ENCODE measurements at places on chromosomes 5 and 9.

- DNase-seq: no peak
Observed at GRCh38 chr5:126450346-126450745, 27.1 kb downstream of the GRAMD2B start.

- DNase-seq: no peak
Observed at GRCh38 chr5:138139781-138140090, 508 bp upstream of the NME5 start.

DNA sequence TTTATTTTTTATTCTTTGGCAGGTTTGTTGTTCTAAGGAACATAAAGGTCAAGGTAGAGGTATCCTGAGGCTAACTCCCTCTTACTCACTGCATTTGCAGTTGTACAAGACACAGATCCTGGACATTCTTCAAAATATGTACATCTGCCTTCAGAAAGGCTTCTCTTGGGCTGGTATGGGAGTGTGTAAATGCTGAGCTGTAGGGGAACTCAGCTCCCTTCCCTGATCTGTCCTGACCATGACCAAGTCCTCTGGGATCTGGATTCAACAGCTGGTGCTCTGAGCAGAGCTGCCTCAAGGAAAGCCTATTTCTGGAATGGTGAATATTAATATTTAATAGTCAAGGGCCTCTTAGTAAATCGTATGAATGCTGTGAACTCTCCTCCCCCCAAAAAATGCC is 117.4 kb downstream of the PRKACG start:
- DNase-seq: no peak

DNA sequence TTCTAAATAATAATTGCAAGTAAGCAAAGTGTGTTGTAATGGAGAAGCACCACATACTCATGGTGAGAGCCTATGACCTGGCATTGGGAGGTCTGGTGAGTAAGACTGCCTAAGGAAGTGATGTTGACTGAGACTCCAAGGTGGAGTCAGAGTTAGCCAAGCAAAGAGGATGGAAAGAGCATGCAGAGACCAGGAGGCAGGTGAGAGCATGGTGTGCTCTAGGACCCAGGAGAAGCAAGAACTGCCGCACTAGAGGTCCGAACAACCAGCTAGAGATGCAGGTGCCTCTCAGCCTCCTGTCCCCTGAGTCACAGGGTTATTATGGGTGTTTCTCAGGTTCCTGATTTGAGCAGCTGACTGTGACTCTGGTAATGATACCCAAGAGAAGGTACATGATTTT is 27.3 kb downstream of the ANP32B start:
- no peak for DNase-seq

DNA sequence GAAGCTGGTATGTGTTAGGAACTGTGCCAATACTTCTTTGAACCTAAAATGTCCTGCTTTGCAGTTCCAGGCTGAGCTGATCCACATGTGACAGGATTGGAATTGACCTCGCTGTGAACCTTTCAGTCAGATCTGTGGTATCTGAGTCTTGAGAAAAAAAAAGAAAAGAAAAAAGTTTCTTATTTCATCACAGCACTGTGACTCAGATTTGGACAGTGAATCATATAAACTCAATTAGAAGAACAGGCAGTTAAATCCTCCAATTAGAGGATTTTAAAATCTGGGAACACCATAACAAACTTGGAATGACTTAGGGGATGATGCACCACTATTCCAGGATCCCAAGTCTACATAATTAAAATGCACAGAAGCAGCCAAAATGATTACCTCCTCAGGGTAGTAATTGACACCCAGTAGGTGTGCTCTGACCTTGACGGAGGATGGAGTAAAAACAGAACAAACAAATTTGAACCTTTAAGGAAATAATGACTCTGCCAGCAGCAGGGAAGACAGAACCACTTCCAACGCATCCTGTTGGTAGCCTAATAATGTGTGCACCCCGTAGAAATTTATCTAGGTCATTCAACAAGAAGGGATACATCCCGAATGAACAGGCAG is 57.8 kb upstream of the RAI14 start:
- DNase-seq: peak; percentile 89

DNA sequence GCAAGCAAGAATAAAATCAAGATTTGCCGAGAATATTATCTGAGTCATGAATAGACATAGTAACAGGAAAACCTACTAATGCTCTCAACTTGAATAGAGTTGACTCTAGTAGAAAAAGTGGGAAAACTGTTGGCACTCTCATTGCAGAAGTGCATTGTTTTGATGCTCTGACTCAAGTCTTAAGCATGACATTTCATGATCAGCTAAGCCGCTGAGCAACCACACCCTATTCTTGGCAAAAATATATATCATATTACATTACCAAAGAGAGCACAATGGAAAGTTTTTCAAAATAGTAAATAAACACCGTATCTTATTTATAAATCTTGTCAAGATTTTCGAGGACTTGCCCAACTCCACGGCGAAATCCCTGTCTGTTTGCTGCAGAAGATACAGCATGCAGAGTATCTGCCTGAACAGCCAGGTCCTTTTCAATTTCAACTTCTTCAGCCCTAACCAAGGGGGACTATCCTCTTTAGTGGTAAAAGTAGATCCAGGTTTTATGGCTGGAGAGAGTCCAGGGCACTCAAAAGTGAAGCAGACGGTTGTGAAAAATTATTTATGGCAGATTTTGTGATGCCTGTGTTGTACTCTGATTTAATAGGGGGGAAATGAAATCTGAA is 13.9 kb upstream of the ADAMTSL1 start:
- peak; percentile 87 for DNase-seq

DNA sequence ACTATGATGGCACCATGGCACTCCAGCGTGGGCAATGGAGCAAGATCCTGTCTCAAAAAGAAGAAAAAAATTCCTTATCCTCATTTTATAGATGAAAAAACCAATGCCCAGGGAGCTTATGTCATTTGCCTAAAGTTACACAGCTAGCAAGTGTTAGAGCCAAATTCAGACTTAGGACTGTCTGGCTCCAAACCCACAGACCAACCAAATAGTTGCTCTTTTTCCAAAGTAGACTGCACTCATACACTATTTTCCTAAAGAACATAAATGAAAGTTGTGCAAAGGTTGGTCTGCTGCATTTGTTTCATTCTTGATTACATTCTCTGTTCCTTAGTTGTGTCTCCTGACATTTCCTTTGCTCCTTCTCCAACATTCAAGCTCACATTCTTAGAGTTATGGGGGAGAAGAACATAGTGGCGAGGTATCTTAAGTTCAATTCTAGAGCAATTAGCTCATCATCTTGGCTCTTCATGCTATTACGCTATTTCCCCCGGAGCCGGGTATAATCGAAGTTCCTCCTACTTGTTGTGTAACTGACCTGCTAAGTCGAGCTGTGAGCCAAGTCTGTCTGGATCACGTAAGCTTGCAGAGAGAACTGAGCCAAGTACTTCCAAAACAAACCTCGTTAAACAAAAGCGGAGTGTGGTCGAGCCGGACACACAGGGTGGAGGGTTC is 138.3 kb downstream of the RFK start:
- DNase-seq: peak; percentile 84

GRCh38 chr5:143775258-143775657 is 36.7 kb upstream of the HMHB1 start:
- DNase-seq: no peak

DNA sequence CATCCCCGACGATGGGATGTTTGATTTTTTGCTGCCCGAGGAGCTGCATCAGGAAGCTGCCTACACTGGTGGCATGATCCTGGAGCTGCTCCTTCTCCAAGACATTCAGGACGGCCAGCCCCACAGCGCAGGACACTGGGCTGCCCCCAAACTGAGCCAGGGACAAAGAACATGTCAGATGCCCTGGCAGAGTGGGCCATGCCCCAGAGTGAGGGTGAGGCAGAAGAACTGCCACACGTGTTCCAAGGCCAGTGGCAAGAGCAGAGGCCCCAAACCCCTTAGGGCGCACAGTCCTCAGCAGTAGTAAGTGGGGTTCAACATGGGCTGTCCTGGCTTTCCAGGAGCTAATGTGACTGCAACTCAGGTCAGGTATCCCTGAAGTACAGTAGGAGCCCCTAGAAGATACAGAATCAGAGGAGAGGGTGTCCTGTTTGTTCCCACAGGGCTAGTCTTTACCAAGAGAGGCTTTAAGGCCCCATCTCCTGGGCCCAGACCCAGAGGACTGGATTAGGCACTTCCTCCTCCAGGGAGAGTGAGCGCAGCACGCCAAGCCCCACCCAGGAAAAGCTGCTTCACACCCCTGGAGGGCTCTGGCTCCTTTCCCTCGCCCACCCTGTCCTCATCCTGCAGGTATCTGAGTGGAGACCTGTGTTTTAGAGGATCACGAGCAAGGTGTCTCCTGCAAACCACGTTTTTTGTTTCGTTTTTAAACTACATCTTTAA is 11.1 kb downstream of the HNRNPAB start:
- no peak for DNase-seq

- no peak for DNase-seq
Observed at GRCh38 chr5:91434348-91434747, 51.2 kb upstream of the ARRDC3 start.

DNA sequence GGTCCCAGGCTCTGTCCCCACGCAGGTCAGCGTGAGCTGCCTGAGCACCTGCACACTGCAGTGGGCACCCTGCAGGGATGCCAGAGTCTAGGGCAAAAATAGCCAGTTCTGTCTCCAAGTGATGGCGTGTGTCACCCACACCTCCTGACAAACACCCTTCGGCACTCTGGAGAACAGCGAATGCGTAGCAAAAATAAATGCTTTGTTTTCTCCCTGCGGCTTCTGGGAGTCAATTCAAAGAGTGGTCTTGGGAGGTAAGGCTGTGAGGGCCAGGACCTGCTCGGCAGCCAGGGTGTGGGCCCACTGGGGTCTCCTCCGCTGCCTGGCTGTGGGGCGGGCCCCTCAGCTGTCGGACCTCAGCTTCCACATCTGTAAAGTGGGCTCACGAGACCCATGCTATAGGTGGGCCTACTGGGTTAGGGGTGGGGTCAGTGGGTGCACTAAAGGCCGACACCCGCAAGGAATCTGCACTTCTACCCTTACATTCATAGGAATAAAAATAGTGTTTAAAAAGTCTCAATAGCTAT is 37.4 kb downstream of the RASGEF1C start:
- DNase-seq: no peak

GRCh38 chr9:86321373-86321772 is 32.8 kb downstream of the TUT7 start:
- peak; percentile 91 for DNase-seq

GRCh38 chr9:23379842-23380241 is 446.2 kb downstream of the ELAVL2 start:
- DNase-seq: no peak

DNA sequence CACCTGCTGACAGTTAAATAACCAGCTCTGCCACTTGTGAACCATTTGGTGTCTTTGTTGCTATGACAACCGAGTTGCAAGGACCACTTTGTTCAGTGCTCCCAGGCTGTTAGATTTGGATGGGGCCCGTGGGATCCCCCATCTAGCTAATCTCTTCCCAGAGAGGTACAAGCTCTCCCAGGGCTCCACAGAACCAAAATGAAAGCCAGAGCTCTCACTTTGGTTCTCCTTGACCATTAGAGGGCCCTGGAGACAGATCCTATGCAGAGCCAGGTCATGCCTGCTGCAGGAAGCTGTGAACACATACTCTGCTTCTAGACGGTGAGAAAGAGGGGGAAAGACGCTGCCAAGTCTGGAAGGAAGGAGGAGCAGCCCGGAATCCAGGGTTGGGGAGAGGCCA is 224.6 kb downstream of the GABBR2 start:
- DNase-seq: peak; percentile 38

- DNase-seq: no peak
Observed at GRCh38 chr5:125140220-125140619, 393.8 kb upstream of the ZNF608 start.

DNA sequence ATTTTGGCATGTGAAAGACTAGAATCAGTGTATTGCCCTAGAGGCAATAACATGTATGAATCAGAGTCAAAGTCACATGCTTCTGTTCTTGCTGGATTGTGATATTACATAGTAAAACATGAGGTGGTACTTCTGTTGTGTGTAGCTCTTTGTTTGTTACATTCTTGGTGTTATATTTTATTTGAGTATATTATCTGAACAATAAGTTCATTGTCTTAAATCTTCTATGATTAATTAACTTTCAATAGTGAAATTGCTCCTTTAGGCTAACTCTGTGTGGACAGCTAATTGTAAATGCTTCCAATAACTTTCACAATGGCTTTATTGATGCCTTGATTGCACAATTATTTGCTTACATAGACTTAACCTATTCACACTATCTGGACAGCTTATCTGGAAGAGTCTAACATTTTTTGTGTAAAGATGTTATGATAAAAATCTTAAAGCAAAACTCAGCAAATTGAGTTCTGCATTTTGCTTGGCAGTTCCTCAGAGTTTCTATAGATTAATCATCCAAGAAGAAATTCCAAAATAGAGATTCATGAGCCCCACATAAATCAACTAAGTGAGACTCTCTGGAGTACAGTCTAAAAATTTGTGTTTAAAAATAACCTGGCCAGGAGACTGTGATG is 239.6 kb upstream of the TUSC1 start:
- no peak for DNase-seq

GRCh38 chr9:33248606-33249005 is 8.6 kb downstream of the SPINK4 start:
- DNase-seq: no peak

DNA sequence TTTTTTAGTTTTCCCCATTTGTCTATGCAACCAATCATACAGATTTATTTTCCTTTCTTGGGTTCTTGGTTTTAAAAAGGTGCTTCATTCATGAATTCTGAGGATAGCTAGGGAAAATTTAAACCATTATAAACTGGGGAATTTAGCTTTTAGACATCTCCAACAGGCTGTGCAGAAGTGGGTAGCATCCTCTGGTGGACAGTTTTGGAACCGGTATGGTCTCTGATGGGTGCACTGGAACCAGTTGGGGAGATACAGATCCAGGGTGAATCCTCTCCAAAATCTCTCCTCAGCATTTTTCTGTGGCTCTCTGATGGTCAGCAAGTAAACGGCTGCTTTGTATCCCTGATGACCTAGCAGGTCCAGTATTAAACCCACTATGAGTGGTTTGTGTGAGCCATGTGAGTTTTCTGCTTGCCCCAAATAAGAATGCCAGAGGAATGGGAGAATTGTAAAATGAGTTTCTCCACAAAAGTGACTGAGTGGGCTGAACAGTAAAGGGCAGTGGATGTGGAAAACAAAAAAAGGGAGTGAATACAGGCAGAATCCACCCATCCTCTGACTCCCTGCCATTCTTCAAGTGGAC is 9.1 kb upstream of the DNAJC25 start:
- DNase-seq: no peak

GRCh38 chr9:32589083-32589723 is 16.2 kb upstream of the NDUFB6 start:
- DNase-seq: no peak

GRCh38 chr9:16654596-16655126 is 215.8 kb downstream of the BNC2 start:
- no peak for DNase-seq

DNA sequence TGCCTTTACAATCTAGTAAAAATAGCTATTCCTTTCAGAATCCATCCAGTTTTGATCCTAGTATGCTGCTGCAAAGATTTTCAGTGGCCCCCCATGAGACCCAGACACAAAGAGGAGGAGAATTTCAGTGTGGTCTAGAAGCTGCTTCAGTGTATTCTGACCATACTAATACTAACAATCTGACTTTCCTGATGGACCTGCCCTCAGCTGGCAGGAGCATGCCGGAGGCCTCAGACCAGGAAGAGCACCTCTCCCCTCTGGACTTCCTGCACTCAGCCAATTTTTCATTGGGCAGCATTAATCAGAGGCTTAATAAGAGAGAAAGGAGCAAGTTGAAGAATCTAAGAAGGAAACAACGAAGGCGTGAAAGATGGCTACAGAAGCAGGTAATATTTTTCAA is 48.5 kb downstream of the RNF180 start:
- DNase-seq: no peak
